ENCODE measurements at places on chromosomes 6 and 20.

GRCh38 chr20:219290-220115, 7.6 kb upstream of the DEFB129 start:
- no peak for DNase-seq

DNA sequence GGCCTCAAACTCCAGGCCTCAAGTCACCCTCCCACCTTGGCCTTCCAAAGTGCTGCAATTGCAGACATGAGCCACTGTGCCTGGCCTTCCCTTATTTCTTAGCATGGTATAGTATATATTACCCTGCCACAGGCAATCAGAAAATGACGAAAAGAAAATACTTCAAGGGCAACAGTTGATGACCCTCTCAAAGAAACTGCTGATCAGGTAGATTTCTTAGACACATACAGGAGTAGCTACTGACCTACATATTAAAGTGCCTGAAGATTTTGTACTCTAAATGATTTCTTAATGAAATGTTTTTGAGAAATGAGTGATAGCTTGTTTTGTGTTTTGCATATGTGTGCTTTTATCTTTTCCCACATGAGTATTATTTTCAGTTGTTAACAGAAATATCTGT, 4.6 kb downstream of the SLC35F1 start:
- no peak for DNase-seq

DNA sequence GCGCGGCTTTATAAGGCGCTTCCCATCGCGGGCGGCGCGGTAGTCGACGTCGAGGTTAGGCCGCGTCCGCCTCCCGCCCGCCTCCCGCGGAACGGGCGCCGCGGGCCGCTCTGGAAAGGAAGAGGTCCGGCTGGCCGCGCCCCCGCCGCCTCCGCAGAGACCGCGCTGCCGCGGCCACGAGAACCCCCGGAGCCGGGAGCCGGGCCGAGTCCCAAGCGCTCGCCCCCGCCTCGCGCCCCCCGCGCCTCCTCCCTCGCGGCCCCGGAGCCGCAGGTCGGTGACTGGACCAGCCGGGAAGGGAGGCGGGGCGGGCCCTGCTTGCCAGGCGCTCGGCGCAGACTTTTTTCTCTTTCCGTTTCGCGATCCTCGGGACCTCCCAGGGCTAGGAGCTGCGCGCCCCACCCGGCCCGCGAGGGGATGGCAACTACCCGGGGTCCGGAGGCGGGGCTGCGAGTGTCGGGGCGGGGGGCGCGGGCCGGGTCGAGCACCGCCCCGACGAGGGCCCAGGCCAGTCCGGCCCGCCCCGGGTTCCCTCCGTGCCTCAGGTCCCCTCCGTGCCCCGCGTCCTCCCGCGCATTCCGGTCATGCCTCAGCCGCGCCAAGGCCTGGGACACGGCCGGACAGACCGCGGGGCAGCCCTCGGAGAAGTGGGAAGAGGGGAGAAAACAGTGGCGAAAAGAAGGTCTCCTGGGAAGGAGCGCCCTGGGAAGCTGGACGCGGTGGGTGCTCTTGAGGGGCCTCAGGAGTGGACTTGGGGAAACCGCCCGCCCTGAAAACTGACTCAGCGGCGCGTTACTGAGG, 417 bp upstream of the PXDC1 start:
- DNase-seq, result peak; percentile 73

- no peak for DNase-seq
Measured at GRCh38 chr6:114718186-114718585, 375.4 kb upstream of the HS3ST5 start.

DNA sequence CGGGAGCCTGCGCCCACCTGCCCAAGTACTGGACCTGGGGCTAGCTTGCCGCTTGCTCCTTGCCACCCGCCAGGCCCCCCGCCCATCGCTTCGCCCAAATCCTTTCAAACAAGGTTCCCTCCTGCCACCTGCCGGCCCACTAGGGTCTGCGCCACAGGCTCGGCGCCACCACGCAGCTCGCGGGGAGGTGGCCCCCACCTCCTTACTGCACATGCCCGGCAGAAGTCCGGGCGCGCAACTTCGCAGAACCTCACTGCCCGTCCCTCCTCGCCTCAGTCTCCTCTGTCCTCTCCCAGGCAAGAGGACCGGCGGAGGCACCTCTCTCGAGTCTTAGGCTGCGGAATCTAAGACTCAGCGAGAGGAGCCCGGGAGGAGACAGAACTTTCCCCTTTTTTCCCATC, 11.2 kb downstream of the GNAS-AS1 start:
- peak; percentile 33 for DNase-seq
